ENCODE measurements at places on chromosomes 2 and 18.

- no peak for DNase-seq
Measured at GRCh38 chr2:24779116-24779515, 14.1 kb downstream of the PTRHD1 start.

GRCh38 chr2:54770211-54770610 lies 46.7 kb downstream of the EML6 start:
- no peak for DNase-seq

DNA sequence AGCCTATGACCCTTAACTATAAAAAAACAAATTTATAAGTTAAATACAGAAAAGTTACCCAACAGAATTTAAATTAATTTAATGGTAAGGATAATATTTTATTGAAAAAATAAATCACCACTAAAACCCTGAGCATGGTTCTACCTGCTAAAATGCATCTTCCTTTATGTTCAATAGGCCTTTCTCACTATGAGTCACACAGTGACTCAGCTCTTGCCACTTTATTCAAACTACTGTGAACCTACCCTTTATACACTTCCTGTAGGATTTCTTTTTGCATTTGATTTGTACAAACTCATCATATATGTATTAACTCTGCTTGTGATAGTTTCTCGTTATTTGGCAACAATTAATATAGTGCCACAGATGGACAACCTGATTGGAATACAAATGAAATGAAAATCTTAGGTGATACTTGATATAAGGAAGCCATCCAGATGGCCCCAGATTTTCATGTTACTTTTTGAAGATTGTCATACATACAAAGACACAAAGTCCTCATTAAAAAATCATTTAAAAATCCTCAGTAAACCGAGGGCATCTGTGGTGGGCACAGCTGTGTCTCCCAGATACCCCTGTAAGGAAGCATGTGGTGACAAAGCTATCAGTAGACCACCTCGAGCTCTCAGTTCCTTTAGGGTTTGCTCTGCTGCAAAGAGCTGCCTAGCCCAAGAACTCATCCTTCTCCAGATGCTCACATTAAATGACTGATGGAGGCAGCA lies 55.2 kb upstream of the COBLL1 start:
- no peak for DNase-seq

DNA sequence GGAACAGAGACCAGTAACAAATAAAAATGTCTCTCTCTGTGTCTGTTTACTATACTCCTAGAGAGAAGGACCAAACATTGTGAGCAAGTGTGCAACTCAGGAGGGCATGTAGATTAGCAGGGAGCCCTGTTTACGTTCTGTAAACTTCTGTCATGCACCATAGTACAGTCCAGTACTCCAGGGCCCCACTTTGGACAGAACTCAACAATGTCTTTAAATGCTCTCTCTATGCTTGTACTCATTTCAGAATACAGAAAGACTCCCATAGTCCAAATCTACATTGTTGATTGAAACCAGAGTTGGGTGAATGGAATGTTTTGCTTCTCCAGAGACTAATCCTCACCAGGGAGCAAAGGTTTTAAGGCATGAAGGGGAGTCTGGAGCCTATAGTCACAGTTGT lies 934.8 kb downstream of the NRXN1 start:
- DNase-seq = no peak

- DNase-seq = no peak
Measured at GRCh38 chr2:64735504-64735903, 81.8 kb upstream of the SERTAD2 start.

- DNase-seq = no peak
Measured at GRCh38 chr2:58906081-58906645, 665.0 kb upstream of the FANCL start.

GRCh38 chr18:44884431-44884830 lies 203.7 kb downstream of the SETBP1 start:
- DNase-seq = no peak

GRCh38 chr18:56639104-56639381 lies 651 bp upstream of the TXNL1 start:
- no peak for DNase-seq

GRCh38 chr2:134073023-134073422 lies 180.8 kb upstream of the MGAT5 start:
- DNase-seq = no peak

GRCh38 chr2:71544919-71545571 lies 91.7 kb downstream of the DYSF start:
- no peak for DNase-seq

DNA sequence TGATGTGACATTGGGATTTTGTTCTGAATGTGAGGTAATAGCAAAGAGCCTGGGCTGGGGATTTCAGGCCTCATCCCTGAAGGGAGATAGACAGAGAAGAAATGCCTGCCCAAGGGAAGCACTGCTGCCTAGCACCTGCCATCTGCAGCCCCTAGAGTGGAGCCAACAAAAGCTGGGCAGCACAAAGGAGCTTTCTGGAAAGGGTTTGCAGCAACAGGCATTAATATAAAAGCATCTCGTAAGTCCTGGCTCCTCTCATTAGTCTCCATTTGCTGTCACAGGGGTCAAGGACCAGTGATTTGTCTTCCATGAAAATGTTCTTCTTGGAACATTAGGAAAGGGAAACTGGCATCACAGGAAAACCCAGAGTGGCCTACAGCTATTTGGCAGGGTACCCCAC lies 157.2 kb upstream of the SLC14A2 start:
- no peak for DNase-seq

- DNase-seq = no peak
Measured at GRCh38 chr2:219207884-219208740, 1.5 kb downstream of the ZFAND2B start.

GRCh38 chr2:160325418-160325817 lies 125.3 kb upstream of the ITGB6 start:
- no peak for DNase-seq

GRCh38 chr18:8319798-8320489 lies 289.3 kb upstream of the RAB12 start:
- no peak for DNase-seq

DNA sequence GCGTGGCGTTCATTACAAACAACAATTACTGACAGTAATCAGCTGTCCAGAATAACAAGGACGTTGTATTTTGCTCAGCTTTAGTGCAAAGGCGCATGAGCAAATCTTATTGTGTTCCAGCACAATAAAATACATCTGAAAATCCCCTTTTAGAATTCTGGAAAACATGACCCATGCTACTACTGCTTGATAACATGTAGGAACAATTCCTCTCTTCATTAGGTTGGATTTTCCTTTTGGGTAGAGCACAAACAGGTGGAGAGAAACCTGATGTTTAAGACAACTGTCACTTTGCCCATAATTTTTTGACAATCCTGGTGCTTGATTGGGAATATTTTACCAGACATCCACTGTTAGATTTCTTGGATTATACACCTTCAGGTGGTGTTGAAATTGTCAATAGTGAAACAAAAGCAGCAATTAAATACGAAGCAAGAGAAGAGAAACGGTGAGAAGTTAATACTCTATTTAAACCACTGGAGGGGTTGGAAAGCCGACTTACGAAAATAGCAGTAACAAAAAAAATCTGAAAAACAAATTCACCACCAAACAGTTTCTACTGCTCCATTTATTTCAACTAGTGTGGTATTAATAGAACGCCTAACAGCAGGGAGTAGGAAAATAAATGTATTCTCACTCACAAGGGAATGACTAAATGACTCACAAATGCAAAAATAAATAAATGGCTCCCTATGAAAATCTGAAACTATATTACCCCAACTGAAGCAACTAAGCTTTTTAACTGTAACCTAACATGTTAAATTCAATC lies 102.7 kb downstream of the CPO start:
- DNase-seq = no peak

DNA sequence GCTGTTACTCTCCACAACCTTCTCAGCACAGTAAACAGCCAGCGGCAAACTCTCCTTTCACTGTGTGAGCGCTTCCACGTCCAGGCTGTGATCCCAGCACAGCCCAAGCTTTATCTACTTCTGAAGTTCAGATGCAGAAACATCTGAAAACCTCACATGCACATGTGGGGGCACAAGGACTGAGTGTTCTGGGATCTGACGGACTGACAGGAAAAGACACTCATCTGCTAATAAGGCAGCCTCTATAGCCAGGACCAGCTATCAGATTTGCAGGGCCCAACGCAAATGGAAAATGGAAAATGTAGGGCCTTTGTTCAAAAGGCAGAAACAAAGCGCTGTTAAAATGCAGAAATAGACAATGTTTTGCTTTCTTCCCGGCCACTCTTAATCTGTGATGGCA lies 133.8 kb upstream of the ARHGAP28 start:
- DNase-seq = no peak

GRCh38 chr18:79355433-79356335 lies 40.0 kb upstream of the NFATC1 start:
- DNase-seq = no peak

GRCh38 chr2:44570271-44570670 lies 208.5 kb downstream of the CAMKMT start:
- DNase-seq = no peak

DNA sequence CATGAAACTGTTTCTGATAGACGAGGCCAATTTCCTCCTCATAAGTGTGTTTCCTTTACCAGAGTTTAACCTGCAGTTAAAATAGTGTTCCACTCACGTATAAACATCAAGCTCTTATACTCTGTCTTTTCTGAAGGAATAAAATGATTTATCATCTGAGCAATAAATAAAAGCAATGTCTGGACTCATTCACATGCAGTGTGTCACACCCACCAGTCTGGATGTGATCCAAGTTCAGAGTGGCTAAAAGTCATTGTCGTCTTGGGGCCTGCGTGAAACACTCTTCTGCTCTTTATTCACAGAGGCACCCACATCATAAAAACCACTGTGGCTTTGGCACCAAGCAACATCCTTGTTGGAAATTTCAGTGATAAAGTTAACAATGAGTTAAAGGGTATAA lies 19.5 kb upstream of the SLC9A4 start:
- no peak for DNase-seq

DNA sequence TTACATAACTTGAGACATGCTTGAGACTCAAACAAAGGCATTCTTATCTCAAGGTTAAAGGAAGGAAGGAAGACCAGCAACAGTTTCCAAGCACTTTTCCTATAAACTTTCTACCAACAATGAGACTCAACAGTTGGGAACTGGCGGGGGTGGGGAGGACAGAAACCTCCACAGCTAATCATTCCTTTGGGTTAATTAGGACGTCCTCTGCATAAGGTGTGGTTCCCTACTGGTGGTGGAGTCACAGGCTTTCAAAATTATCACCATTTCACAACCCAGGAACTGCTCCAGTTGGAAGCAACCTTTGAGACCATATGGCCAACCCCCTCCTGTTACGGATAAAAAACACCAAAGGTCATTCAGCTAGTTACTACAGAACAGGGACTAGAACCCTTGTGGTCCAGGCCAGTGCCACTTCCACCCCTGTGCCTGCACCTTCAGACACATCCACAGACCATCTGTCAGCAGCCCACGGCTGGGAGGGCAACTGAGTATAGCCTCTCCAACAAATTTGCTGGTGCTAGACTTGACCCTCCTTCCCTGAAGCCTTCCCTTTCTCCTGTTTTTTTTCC lies 30.1 kb upstream of the ATL2 start:
- DNase-seq = no peak

- no peak for DNase-seq
Measured at GRCh38 chr2:217370391-217370790, 510.5 kb upstream of the TNP1 start.

- peak; percentile 26 for DNase-seq
Measured at GRCh38 chr2:45191146-45191863, 182.1 kb upstream of the SIX2 start.

- no peak for DNase-seq
Measured at GRCh38 chr2:85853499-85854165, 35.2 kb downstream of the ST3GAL5 start.

- DNase-seq = no peak
Measured at GRCh38 chr2:233395687-233396086, 41.4 kb downstream of the DGKD start.

- DNase-seq = no peak
Measured at GRCh38 chr2:65070172-65070830, 14.1 kb downstream of the CEP68 start.

DNA sequence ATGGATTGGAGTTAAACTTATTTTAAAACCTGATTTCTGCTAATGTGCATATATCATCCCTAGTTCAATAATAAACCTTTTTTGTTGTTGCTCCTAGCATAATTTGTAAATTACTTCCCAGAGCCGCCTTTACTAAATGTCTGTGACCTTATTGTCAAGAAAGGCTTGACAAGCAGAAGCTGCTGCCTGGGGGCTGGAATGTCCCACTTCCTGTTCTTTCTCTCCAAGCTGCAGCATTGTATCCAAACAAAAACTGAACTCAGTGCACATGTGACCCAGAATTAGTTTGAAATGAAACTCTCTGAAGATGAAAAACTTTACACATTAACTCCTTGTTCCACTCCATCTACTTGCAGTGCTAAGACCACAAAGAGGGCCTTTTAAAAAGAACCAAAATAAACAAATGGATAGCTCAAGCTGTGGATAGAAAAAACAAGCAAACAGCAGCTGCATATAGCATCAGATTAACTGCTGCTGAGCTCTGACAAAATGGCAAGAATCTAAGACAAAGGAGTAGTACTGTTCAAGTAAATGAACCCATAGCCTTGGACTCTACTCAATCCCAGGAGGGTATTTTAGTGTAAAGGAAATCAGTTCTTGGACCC lies 99.8 kb upstream of the NEUROD1 start:
- DNase-seq = no peak

DNA sequence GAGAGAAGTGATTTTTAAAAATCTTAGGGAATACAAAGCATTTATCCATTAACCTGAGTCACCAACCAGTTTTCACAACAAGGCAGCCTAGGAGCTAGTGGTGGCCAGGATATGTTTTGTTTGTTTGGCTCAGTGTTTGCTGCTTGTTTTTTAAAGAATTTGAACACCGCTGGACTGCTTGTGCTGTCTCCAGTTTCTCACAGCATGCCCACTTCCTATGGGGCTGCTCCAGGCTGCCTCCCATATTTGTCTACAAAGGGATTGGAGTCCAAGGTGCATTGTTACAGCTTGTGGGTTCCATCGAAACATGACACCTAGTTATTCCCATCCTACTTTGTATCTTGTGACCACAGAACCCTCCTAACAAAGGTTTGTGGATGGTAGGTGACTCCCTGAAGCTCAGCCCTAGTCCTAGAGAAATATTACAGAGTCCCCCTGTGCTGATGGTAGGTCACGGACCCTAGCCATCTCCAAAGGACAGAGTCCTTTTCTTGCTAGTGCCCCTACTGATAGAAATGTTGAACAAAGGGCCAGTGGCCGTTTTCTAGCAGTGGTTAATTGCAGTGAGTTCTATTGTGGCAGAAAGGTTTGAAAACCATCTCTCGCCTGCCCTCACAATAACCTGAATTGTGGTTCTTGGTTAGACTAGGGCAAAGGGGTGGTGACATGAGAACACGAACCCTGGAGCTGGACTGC lies 23.2 kb downstream of the GPR39 start:
- DNase-seq = no peak

GRCh38 chr18:73690222-73690621 lies 457.4 kb downstream of the FBXO15 start:
- no peak for DNase-seq

GRCh38 chr2:170813611-170814532 lies 2.8 kb upstream of the GAD1 start:
- no peak for DNase-seq

GRCh38 chr2:208407667-208408066 lies 1.1 kb downstream of the PTH2R start:
- DNase-seq = no peak

- DNase-seq = no peak
Measured at GRCh38 chr2:240139011-240139441, 1.4 kb downstream of the OTOS start.

- DNase-seq = no peak
Measured at GRCh38 chr2:70458661-70459060, 95.0 kb downstream of the TGFA start.

Data from heart left ventricle (tissue), 16 donors.